ENCODE measurements at places on chromosomes 11 and 22. TPM values are rescaled to one million over a fixed set of nuclear protein-coding genes. Genes with fewer than 3 reads are reported as not detected.

DNA sequence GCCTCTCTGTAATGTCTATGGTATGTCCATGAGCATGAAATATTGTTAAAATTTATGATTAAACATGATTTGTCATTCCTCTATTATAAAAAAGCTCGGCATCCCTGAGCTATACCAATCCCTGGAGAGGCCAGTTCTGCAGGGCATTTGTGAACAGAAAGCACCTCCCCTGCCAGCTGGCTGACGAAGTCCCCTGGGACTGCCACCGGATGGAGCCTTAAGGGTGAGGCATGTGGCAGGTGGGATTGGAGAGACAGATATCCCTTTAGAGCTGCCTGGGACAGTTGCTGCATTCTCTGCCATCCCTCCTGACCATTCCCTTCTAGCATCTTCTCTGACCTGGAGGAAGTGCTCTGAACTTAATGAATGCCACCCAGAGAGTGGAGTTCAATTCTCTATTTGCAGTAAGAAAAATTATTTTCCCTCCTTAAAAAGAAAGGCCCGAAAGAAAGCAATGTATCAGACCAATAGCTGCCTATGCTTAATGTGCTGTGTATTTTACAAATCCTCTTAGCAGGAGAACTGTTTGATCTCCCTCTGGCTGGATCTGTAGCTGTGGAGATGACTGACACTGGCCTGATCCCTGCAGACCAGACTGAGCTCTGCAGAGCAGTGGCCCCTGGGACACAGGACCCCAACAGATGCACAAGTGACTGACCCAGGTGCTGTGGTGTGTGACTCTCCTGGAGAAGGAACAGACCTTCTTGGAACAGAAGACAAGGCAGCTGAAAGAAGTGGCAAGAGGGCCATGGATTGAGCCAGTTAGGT is 219.0 kb upstream of the NAV2 start:
- DNase-seq: no peak

DNA sequence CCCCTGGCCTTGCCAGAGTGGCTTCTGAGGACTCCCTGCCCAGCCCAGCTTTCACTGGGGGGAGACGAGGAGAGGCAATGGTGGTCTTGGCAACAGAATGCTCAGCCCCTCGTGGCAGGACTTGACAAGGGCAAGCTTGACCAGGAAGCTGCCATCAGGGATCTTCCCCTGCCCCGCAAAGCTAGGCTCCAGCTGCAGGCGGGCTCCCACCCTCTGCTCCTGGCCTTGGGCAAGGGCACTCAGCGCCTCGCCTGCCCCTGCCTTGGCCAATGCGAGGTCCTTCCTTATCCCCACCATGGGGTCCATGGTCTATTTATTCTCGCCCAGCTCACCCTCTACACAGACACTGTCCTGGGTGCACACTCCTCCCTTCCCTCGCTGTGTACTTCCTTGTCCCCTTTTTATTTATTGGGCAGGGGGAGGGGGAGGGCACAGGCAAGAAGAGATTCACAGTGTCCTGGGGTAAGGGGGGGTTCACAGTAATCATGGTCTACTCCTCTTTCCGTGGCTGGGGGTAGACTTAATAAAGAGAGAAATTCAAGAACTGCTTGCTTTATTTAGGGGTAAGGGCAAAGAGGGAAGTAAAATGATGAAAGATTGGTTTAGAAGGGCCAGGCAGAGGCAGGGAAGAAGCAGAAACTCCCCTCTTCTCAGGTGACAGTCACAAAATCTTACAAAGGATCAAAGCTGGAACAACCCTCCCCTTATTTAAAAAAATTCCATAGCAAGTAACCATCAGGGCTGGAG is 1.6 kb downstream of the GPHA2 start:
- no peak for DNase-seq

- DNase-seq: no peak
Measured at GRCh38 chr11:11421509-11421908, 68.5 kb upstream of the CSNK2A3 start.

GRCh38 chr22:36966851-36967540 is 52.3 kb downstream of the TST start:
- peak; percentile 63 for DNase-seq

GGT5 gene
- not detected for total RNA-seq

- no peak for DNase-seq
Measured at GRCh38 chr22:39237318-39238100, 7.3 kb downstream of the PDGFB start.

MUC5AC gene
- total RNA-seq: not detected

DNA sequence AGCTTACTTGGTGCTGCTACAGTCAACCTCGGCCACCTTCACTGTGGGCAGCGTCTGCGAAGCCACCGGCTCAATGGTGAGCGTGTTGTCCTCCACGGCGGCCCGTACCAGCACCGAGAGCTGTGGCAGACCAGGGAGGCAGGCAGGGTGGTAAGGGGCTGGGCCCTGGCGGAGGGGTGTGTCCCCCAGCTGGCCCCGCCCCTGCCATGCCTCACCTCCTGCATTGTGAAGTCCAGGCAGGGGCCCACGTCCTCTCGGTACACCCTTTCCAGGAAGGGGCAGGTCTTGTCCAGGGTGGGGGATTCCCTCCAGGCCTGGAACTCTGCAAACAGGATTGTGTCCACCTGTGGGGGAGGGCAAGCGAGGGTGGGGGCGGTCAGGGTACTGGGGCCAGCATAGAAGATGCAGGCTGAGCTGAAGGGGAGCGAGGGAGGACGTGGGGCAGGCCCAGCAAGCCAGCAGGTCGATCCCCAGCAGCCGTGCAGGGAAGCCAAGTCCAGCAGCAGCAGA is 12.8 kb downstream of the RAB3IL1 start:
- no peak for DNase-seq

DNA sequence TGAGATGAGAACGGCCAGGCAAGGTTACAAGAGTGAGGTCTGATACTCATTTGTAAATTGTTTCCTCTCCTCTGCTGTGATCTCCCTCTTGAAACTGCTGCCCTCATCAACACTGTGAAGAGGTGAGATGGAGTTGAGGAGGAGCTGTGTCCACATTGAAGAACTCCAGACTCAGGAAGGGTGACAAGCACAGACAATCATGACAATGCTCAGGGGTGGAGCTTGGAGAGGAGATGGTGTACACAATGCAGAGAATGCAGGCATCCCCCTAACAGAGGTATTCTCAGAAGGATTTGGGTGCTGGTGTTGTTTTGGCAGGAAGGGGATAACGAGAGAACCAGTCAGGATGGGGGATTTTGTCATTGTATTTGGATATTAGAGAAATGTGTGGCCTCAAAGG is 21.5 kb upstream of the MMP7 start:
- peak; percentile 19 for DNase-seq

DNA sequence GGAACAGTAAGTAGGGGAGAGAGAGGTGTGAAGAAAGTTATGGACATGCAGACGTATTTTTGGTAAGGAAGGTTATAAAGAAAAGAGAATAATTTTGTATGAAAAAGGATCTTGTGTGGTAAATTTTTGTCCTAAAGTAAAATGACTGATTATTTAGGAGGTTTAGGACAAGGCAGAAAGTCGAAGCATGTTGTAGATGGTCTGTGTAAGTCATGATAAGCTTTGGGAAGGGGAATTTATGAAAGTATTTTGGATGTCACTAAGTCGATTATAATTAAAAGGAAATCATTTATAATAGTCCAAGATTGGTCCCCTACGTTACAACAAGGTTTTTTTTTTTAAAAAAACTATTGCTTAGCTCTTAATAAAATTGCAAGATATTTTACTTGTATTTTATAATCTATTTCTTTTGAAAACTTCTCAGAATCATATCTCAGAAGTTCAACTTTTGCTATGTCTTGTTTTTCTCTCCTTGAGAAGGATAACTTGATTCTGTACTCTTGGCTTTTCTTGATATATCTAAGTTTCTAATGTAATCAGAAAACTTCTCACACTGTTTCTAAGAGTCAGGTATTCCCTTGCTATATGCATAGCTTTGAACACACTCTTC is 10.9 kb upstream of the CABP2 start:
- DNase-seq: peak; percentile 26

- DNase-seq: no peak
Measured at GRCh38 chr11:124839128-124839971, 25.9 kb upstream of the ROBO3 start.

- DNase-seq: peak; percentile 52
Measured at GRCh38 chr22:42873356-42873755, 16.3 kb upstream of the ARFGAP3 start.

- DNase-seq: no peak
Measured at GRCh38 chr11:70103256-70103975, 25.3 kb downstream of the ANO1 start.

GRCh38 chr22:33952776-33953175 is 32.5 kb upstream of the LARGE1 start:
- no peak for DNase-seq

LRRC4C gene
- not detected for total RNA-seq
